ENCODE measurements at places on chromosomes 3 and 15. TPM values are rescaled to one million over a fixed set of nuclear protein-coding genes. Genes with fewer than 3 reads are reported as not detected.

Gene SLCO3A1
- 10.7 TPM for total RNA-seq

Gene SLITRK3
- total RNA-seq = not detected

Gene C3orf70
- 1.5 TPM for total RNA-seq

Gene GUCA1C
- not detected for total RNA-seq

Gene SLC24A5
- not detected for total RNA-seq

Gene ADAMTS9
- 4.6 TPM for total RNA-seq

Gene SERPINI2
- total RNA-seq = not detected

Gene ANKRD34C
- total RNA-seq = not detected

Gene KLF15
- total RNA-seq = 2.2 TPM

Gene KBTBD13
- not detected for total RNA-seq
